Motor neuron (in vitro differentiated cells): ENCODE measurements at places on chromosomes 16 and 17. TPM values are rescaled to one million over a fixed set of nuclear protein-coding genes. Genes with fewer than 3 reads are reported as not detected.
A peak's percentile ranks its signal among the peaks of the same experiment; 100 is the strongest.

DNA sequence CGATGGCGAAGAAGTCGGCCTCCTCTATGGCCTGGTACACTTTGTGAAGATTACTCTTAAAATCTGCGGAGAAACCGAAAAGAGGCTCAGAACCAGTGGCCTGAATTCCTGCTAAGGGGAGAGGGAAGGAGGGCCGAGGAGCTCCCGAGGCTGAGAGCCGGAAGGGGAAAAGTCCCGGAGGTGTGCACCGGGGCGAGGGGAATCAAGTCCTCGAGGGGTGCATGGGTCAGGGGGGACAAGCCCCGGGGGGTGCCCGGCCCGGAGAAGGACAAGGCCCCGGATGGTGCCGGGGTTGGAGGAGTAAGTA lies 495 bp downstream of the PARN start:
- ATAC-seq: no peak

PRCD gene
- total RNA-seq: 1.1 and 4.5 TPM in 2 replicates

- no peak for ATAC-seq
Observed at GRCh38 chr17:11618861-11619566, 20.7 kb downstream of the DNAH9 start.

- ATAC-seq: no peak
Observed at GRCh38 chr17:39659279-39660010, 5.7 kb upstream of the TCAP start.

DNA sequence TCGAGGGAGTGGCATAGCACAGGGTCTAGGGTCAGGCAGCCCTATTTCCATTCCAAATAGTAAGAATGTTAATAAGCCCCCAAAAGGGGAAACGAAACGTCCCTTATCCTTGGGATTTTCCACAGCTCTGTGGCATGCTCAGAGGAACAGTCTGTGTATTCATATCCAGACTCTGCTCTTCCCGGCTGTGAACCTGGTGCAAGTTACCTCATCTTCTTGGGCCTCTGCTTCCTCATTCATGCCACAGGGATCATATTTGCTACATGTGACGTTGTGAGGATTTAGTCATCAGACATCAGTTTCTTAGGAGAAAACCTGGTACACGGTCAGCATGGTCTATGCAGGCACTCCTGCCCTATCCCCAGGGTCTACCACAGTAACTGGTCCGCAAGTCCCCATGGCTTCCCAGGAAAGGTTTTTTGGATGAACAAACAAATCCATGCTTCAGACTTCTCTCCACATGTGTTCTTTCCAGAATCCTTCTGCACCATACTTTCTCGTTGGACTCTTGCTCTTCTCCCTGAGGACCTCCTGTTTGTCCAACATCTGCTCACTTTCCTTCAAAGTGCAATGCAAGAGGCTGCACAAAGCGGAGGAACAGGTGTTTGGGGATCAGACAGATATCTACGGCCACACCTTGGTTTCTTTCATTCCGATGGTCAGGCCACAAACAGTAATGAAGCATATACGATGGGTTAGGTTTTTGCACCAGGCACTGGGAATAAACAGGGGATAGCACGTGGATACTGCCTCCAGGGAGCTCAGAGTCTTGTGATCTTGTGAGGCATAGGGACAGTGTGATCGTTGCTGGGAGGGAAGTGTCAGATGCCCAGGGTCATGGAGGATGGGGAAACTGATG lies 17.7 kb downstream of the GLP2R start:
- ATAC-seq: no peak

GRCh38 chr16:77434530-77435271 lies at the start of gene ADAMTS18:
Gene ADAMTS18, minus strand, starts transcription at chr16:77435034. Its CDS starts 339 bp downstream, at chr16:77434695.
- peak; percentile 50 for ATAC-seq

- ATAC-seq: no peak
Observed at GRCh38 chr17:48752399-48753288, 24.1 kb upstream of the HOXB13 start.

SPIRE2 gene
- 20.1 and 21.5 TPM in 2 replicates for total RNA-seq

GRCh38 chr16:22357635-22357971 lies 16.8 kb downstream of the CDR2 start:
- ATAC-seq: no peak

DNA sequence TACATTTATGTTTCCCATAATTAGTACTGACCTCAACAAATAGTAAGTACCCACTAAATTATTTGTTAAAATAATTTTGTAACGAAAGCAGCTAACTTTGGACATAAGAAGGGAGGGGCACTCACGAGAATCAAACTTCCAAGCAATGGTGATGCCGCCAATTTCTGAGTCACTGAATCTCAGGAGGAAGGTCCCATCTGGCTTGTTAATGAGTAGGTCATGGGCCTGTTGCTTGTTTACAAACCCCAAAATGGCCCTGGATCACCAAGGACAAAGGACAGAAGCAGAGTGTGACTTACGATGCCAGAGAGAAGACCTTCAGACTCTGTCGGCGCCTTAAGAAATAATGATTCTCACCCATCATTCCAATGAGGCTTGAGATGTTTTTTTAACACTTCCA lies 15.8 kb upstream of the GHDC start:
- no peak for ATAC-seq

GRCh38 chr17:40322358-40323315 lies 13.7 kb downstream of the RARA start:
- ATAC-seq: peak; percentile 2

DNA sequence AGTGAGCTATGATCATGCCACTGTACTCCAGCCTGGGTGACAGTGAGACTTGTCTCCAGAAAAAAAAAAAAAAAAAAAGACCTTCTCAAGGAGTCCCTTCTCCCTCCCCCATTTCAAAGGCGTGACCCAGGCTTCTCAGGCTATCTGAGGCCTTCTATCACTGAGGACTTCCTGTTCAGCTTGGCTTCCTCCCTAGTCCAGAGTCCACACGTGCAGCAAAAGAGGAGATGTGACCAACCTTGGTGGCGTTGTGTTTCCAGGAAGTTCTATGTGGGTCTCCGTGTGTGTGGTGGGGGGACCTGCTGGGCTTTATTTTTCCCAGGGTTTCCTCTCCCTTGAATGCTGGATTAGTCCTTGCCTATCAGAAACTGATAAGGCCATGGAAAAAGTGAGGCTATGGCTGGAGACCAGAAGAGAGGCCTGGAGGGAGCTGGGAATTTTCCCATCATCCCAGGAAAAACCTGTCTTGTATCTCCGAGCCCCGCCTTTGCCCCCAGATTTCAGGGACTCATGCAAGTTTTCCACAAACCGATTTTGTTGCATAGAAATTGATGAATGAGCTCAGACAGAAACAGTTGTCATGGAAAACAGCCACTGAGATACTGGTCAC lies 148.1 kb downstream of the SALL1 start:
- no peak for ATAC-seq

BCAR1 gene
- 34.1 and 34.4 TPM in 2 replicates for total RNA-seq

TBC1D26 gene
- 0.14 and 0.37 TPM in 2 replicates for total RNA-seq

GRCh38 chr16:10608687-10609401 lies 28.4 kb upstream of the EMP2 start:
- no peak for ATAC-seq

- no peak for ATAC-seq
Observed at GRCh38 chr16:59154295-59154694, 420.2 kb upstream of the GOT2 start.

KRTAP3-1 gene
- total RNA-seq: not detected in 2 replicates

DNA sequence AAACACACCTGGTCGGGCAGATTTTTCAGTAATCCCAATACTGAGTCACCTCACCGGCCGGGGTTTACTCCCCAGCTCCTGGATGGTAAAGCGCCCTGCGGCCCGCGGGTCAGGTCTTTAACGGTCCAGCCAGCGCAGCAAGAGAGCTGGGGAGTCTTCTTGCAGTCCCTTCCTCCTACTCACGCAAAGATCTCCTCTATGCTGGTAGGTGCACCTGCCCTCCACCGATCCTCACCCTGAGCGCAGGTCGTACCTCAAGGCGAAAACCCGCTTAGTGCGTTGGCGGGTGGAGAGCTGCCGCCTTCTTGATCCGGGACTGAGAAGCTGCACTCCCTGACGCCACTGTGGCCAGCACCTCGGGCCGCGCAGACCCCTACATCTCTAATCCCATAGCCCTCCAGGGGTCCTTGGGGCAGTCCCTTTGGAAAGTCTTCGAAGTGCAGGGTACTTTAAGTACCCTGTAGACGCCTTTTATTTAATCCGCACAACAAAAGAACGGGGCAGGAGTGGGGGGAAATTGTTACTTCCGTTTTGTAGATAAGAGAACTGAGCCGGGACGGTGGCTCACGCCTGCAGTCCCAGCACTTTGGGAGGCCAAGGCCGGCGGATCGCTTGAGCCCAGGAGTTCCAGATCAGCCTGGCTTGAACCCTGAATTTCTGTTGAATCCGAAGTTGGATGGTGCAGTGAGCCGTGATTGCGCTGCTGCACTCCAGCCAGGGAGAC lies 10.4 kb upstream of the HOXB13 start:
- no peak for ATAC-seq

DNA sequence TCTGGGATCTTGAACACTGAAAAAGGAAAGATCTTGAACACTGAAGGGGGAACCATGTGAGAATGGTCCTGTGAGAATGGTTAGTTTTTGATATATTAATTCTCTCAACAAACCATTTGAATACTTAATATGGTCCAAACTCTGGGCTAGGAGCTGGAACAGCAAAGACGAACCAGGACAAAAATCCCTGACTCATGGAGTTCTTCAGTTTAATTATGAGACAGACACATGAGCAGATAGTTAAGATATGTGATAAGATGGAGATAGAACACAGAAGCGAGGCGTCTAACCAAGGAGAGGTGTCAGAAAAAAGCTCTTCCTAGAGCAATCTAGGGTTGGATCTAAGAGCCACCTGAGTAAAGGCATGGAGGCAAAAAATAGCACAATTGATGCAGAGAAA lies 1.6 kb downstream of the CKLF start:
- no peak for ATAC-seq

KLHL10 gene
- total RNA-seq: 0.37 and 1.0 TPM in 2 replicates

DNA sequence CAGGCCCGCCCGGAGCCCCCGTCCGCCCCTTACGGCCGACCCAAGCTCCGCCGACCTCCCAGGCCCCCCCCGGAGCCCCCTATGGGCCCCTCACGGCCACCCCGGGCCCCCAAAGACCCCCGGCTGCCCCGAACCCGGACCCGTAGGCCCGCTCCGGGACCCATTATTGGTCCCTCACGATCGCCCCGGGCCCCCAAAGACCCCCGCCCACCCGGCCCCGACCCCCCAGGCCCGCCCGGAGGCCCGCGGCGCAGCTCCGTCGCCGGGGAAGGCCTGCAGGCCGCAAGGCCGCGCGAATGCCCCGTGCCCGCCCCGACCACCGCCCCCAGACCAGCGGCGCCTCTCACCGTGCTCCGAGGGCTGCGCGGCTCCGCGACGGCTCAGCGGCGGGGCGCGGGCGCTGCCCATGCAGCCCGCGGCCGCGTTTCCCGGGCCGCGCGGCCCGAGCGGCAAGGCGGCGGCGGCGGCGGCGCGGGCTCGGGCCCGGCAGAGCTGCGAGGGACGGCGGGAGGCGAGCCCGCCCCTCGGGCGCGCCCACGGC lies 393 bp downstream of the ANKRD11 start:
- no peak for ATAC-seq

GRCh38 chr17:62980842-62981241 lies 14.8 kb downstream of the TANC2 start:
- no peak for ATAC-seq

- ATAC-seq: peak; percentile 46
Observed at GRCh38 chr16:62041401-62041800, 5.2 kb upstream of the CDH8 start.

DNA sequence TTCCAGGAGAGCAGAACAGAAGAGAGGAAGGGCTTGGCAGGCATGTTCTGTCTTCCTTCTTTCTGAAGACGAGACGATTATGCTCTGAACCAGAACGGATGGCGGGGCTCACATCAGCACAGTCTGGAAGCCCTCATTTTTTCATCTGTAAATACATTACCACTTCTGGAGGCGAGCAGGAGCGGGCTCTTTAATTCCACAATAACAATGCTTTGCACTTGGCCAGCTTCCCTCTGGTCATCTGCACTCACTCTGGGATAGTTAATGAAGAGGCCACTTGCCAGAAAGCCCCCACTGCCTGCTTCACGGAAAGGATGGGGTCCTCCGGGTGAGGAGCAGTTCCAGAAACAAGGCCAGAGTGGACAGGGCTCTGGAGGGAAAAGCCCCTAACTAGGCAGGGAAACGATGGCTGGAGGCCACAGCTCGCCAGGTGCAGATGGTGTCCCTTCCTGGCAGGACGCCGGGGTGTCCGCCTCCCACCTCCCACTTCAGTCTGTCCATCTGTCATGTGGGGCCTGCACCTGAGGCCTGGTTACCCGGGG lies 13.1 kb upstream of the BCAR1 start:
- ATAC-seq: no peak

- ATAC-seq: peak; percentile 88
Observed at GRCh38 chr16:83813823-83814658, 6.3 kb downstream of the HSBP1 start.

- ATAC-seq: no peak
Observed at GRCh38 chr17:32449963-32450362, 5.7 kb downstream of the PSMD11 start.

GRCh38 chr17:59527931-59528330 lies 37.5 kb upstream of the DHX40 start:
- ATAC-seq: no peak

CBX2 gene
- total RNA-seq: 42.0 and 42.7 TPM in 2 replicates

GRCh38 chr17:78173097-78173715 lies 4.8 kb downstream of the SYNGR2 start:
- ATAC-seq: no peak

- ATAC-seq: no peak
Observed at GRCh38 chr17:73340093-73340596, 28.3 kb upstream of the CDC42EP4 start.

DNA sequence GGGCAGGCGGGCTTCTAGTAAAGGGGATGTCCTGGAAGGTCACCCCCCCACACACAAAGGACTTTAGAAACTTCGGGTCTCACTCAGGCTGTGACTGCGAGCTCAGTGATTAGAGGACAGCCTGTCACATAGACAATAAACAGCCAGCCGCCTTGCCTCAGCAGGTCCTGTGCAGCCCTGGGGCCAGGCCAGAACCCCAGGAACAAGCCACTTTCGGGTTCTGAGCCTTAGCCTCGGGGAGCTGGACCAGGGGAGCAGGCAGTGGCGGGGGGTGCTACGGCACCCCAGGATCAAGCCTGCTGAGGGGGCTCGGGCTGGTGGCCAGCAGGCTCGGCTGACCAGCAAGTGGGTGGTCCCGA lies 1.1 kb downstream of the GAS7 start:
- ATAC-seq: no peak

DNA sequence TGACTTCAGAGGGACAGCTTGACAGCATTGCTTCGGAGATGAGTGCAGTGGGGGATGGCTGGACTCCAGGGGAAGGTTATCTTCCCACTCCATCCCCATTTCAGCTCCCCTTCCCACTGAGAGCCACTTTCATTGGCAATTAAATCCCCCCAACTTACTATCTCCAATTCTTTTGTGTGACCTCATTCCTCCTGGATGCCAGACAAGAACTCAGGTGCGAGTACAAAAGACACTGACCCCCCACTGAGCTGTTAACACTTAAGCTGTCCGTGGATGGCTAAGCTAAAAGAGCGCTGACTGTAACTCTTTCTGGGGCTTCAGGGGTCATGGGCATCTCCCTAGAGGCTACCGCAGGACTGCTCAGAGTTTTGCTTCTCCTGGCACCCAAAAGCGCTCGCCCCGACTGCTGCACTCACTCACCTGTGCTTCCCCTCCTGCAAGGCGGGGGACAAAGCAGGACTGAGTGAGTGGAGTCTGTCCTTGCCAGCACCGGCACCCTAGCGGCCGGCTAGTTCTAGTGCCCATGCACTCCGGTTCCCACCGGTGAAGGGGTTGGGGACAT lies 44.8 kb upstream of the FBXO47 start:
- ATAC-seq: no peak

- no peak for ATAC-seq
Observed at GRCh38 chr17:77695386-77695785, 263.1 kb upstream of the TNRC6C start.

GRCh38 chr16:71778780-71779179 lies 29.9 kb downstream of the AP1G1 start:
- ATAC-seq: no peak
